Mammary epithelial cell (primary cell): ENCODE measurements at places on chromosomes 16 and 17.
A peak's percentile ranks its signal among the peaks of the same experiment; 100 is the strongest.

DNA sequence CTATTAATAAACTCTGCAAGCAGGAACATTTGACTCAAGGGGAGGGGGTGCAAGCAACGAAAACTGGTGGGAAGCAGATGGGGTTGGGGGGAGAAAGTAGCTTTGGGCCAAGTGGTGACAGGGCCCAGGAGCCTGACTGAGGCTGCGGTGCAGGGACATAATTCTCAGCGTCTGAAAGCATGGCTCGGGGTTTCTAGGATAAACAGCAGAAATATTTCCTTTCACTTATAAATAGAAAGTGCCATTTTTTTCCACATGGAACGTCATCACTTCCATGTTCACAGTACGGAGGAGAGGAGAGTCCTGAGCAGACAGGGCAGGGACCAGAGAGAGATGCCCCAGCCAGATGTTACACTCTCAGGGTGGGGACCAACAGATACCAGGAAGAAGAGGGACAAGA, 197.1 kb downstream of the ZFHX3 start:
- DNase-seq, result no peak

DNA sequence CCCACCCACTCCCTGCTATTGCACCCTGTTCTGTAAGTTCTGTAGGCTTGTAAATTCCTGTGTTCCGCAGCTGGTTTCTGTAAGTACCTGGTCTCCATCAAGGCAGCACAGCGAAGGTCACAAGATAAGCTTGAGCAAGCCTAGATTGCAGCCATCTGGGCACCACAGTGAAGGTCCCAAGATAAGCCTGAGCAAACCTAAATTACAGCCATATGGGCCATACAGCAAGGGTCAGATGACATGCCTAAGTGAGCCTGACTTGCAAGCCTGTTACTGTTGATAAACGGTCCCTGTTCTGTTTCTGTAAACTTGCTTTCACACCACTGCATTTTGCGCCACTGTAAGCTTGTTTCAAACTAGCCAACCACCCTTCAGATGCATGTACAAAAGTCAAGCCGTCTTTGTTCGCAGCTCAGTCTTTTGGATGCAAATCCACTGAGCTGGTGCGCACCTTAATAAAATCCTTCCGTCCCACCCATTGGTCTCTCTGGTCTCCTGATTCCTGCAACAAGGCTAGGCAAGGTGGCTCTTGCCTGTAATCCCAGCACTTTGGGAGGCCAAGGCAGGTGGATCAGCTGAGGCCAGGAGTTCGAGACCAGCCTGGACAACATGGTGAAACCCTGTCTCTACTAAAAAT, 42.6 kb upstream of the ATF7IP2 start:
- DNase-seq, result no peak

- no peak for DNase-seq
Observed at GRCh38 chr16:86628614-86629013, 50.3 kb downstream of the FOXL1 start.

GRCh38 chr16:5442054-5442453, 344.5 kb upstream of the EEF2KMT start:
- no peak for DNase-seq

GRCh38 chr17:60102632-60103096, 23.9 kb upstream of the HEATR6 start:
- no peak for DNase-seq

GRCh38 chr16:68658341-68658973, 13.3 kb downstream of the CDH3 start:
- peak; percentile 99 for DNase-seq

GRCh38 chr16:20806168-20807050, at the start of the genes ERI2 and REXO5:
Gene ERI2, minus strand, starts transcription at chr16:20806472. Its CDS starts 42 bp downstream, at chr16:20806430.
Gene REXO5, plus strand, starts transcription at chr16:20806527. Its CDS starts 427 bp downstream, at chr16:20806954.
- DNase-seq, result peak; percentile 94

- no peak for DNase-seq
Observed at GRCh38 chr17:49580055-49580721, 4.5 kb downstream of the NXPH3 start.

DNA sequence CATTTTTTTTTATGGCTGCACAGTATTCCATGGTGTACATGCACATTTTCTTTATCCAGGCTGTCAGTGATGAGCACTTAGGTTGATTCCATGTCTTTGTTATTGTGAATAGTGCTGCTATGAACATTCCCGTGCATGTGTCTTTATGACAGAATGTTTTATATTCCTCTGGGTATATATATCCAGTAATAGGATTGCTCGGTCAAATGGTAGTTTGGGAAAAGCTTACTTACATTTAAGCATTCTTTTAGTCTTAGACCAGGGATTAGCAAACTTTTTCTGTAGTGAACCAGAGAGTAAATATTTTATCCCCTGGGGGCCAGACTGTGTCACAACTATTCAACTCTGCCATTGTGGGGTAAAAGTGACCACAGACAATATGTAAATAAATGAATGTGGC, 40.2 kb downstream of the MED13 start:
- DNase-seq, result no peak

DNA sequence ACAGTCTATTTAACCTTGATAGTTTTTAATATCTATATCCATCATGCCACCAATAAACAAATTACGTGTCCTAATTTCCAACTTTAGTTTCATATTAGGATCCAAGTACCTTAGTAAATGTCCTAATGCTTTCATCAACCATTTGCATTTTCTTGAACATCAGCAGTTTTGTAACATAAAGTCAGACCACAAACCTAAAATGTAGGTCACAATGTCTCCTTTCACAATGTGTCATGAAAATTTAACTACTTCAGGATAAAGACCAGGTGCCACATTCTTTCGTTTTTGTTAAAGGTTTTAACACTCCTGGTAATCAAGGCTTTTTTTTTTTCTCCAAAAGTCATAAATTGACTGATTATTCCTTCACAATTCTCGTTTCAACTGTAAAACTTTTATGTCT, 310.7 kb upstream of the PMFBP1 start:
- no peak for DNase-seq

- peak; percentile 60 for DNase-seq
Observed at GRCh38 chr16:17359788-17360390, 110.9 kb downstream of the XYLT1 start.

DNA sequence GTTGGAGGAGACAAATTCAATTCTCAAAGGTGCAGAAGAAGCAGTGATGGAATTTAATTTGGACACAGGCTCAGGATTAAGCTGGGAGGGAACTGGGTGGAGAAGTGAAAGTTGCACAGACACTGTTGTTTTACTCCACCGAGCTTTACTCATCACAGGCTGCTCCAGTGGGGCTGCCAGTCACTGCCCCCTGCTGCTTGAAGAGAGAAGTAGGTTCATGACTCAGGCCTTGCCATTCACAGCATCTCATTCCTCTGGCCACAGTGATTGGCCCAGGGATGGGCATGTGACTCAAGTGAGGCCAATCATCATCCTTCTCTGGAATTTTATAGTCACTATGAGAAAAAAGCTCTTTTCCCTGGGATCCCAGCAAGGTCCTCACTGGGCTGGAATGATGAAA, 11.8 kb downstream of the GNAO1 start:
- DNase-seq, result peak; percentile 12

DNA sequence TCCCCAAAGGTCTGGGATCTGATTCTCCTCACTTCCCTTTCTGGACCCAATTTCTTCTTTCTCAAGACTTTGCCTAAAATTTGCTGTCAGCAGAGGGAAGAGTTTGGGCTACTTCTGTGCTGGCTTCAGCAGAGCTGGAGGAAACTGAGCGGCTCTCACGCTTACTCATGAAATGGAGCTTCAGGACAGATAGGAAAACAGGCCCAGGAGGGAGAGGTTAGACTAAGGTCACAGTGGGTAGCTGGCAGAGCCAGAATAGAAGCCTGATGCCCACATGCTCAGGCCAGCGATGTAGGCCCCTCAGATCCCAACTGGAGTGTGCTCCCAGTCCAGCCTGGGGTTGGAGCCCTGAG, 593 bp downstream of the SLC38A7 start:
- DNase-seq, result peak; percentile 15

DNA sequence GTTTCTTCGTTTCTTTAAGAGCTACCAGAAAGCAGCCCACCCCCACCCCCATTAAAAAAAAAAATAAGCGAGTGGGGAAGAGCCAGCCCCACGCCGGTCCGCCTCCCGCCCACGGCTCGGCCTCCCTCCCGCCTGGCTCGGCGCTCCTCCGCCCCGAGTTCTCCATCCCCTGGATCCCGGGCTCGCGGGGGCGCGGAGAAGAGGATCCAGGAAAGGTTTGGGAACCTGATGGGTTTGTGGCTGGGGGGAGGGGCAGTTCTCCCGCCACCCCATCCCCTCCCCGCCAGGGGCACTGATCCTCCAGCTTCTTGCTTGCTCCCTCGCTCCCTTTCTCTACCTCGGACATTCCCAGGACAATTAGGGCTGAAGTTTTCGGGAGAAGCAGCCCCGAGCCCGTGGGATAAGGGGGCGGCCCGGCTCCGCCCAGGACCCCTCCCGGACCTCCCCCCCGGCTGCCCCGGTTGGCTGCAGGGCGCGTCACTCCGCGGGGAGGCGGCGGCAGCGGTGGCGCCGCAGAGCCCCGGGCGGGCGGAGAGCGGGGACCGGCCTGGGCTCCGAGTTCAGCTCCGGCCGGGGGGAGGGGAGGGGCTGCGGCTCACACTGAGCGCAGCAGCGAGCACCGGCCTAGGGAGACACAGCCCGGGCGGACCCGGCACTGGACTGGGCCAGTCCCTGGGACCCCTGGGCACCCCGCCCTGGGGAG, 1.0 kb upstream of the SALL1 start:
- DNase-seq, result no peak

DNA sequence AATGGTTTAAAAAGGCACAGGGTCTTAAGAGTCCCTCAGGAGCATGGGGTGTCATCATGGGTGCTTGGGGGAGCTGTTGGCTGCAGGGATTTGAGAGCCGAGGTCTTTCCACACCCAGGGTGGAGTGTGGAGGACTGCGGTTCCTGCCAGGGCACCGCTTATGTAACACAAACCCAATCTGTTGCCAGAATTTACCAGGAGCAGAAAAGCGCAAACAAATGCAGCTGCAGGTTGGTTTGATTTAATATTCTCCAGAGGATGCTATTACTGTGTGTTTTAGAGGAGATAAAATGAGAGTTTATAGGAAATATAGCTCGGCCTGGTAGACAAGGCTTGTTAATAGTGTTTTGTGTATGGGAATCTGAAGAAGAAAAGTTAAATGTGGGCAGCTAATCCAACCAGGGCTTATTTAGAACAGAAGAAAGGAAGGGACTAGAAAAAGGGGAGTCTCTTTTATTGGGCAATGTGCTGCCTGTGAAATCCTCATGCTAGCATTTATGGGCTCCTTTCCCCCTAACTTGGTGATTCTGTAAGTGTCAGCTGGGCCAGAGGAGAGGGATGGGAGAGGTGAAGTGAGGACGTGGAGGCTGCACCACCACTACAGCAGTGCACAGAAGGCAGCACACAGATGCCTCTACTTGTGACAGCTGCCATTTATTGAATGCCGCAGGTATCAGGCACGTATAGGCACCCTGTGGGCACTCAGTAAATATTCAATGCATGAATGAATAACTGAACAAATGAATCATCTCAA, 174.7 kb downstream of the KATNIP start:
- DNase-seq, result no peak

- DNase-seq, result no peak
Observed at GRCh38 chr17:50354776-50355175, 8.8 kb downstream of the XYLT2 start.

GRCh38 chr16:1007284-1007850, 25.8 kb downstream of the SOX8 start:
- DNase-seq, result no peak

GRCh38 chr16:69566240-69566980, 644 bp downstream of the NFAT5 start:
- peak; percentile 60 for DNase-seq

DNA sequence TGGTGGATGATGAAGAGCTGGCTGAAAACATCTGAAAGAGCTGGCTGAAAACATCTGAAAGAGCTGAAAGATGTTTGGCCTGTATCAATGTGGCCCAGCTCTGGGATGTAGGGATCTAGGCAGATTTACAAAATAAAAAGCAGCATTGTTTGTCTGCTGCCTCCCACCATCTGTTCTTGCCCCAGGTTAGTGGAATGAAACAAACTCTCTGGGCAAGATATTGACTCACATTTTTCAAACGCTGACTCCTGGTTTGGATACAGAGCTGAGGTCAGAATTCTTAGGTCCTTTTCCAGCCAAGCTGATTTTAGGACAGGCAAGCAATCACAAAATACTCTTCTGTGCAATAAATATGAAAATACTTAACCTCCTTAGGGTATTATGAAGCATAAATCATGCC, 139.0 kb downstream of the STX8 start:
- no peak for DNase-seq

DNA sequence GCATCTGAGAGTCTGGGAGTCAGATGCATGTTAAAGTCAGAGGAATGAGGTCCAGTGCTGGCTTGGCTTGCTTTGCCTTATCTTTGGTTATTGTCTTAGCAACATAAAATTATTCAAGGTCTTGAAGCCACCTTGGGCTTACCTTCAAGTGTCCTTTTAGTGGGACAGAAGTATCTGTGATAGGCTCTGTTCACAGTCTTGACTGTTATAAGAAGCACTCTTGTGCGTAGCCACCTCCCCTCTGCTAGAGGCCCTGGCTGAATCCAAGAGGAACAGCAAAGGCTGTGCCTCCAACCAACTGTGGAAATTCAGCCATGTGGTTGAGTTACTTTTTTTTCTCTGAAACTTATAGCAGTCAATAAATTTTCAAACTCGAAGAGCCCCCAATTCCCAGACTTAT, 8.6 kb upstream of the MAP3K3 start:
- DNase-seq, result no peak

DNA sequence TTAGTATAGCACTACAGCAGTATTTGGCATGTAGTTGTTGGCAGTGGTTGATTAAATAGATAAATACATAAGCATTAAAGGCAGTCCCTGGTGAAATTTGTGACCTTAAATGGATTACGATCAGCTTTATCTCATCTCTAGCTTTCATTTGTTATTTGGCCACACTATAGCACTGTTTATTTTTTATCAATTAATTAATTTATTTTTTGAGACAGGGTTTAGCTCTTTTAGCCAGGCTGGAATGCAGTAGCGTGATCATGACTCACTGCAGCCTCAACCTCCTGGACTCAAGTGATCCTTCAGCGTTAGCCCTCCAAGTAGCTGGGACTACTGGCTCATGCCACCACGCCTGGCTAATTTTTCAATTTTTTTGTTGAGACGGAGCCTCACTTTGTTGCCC, 18.7 kb upstream of the ARHGAP17 start:
- DNase-seq, result no peak
